ENCODE measurements at places on chromosomes 4 and X.

DNA sequence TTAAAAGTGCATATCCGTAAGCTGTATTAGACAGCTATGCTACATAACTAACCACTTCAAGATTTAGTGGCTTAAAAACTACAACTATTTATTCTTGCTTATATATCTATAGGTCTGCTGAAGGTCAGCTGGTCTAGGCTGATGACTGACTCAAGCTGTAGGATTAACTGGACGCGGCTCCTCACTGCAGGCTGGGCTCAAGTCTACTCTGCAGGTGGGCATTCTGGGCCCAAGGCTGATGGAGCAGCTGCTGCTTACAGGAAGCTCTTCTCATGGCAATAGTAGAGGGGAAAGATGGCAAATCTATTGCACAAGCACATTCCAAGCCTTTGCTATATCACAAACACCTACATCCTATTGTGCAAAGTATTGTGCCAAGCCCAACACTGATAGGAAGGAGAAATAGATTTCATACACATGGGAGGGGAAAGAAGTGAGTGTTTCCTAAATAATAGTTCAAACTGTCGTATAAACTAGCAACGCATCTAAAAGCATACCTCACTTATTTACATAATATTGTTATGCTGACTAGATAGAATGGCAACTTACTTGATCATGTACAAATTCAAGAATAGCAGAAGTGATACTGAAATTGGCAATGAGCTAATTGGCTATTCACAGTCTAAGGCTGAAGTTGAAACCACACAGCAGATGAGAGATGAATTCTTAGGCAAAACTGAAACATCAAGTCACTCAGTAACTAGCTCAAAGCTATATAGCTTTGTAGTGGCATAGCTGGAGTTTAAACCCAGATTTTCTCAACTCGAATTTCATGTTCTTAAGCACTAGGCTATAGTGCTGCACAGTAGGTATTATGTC is 263.8 kb downstream of the NKX6-1 start:
- DNase-seq: no peak

DNA sequence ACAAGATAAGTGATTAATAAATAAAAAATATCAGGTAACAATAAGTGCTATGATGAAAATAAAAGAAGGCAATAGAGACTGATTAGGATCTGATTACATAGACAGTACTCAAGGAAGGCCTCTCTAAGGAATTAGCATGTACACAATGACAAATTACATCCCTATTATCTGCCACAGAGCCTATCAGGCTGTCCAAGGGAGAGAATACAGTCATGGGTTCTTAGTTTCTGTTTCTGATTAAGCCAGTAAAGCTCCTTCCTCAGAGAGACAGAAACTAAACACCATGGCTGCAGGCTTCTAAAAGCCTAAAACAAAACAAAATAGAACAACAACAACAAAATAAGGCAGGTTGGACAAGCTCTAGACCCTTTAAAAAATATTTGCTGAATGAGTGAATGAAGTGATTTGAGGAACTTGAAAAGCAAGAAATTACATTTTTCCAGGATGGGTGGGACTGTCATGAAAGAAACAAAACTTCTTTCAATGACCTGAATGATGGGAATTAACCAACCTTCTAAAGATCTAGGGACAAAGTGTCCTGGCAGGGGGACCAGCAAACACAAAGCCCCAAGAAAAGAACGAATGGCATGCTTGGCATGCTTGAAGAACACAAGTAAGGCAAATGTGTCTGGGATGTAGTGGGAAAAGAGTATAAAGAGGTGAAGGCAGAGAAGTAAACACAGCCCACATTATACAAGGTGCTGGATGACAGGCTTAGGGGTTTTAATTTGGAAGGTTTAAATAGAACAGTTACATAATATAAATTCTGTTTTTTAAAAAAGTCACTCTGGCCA is 44.1 kb downstream of the NAA11 start:
- no peak for DNase-seq

GRCh38 chrX:37803057-37803456 is 23.2 kb downstream of the CYBB start:
- no peak for DNase-seq

DNA sequence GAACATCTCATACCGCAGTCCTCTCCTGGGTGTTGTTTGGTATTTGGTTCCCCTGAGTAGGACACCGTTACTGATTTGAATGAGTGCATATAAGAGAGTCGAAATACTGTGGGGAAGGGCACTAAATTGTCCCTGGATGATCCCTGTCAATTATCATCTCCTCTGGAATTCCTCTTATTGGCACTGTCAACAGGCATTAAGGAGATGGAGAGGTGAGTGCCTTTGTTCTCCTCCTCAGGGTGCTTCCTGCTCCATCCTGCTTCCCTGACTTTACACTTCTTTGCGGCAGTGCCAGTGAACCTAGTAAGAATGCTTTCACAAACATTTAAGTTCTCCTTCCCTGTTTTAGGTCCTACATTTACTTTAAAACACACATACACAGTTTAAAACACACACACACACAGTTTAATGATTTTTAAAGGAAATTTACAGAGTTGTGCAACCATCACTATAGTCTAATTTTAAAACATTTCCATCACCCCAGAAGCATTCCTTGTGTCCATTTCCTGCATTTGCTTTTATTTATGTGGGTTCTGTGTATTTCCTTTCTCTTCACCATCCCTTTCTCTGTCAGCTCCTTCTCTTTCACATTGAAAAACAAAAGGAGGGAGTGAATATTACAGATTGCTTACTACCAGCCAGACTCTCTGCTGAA is 20.9 kb upstream of the ZRSR2 start:
- DNase-seq: no peak

DNA sequence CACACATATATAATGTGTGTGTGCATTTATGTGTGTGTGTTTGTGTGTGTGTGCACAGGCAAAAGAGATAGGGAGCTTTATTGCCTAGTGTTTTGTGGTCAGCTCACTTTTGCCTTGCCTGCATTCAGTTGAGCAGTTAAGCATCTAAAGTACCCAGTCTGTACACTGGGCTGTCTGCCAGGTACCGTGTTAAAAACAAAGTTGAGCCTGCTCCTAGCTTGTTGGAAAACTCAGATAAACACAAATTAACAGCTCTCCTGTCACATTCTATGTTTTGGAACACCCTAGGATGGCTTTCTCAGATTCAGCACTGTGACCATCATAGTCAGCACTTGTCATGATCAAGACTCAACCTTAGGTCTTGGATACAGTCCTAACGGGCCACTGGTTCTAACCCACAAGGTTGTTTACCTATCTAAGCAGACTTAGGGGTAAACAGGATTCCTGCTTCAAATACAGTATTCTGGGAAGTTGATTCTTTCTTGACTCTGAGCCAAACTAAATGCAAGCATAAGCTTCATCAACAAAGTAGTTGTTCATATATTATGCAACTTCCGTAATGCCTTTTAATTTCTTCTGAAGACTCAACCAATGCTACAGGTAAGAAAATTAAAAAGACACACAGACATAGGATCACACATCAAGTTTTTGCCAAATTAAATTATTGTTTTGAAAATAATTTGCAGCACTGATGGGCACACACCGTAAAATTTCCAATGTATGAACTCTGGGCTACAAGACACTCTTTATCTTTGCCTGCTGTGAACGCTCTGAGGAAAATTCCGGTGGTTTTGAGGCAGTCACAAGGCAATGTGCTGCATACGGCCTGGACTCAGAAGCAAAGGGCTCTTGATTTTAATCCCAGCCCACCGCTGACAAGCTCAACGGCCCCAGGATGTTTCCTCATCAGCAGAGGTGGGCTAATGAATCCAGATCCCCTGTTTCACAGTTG is 11.3 kb upstream of the CD99 start:
- DNase-seq: no peak

GRCh38 chrX:109709129-109709631 is 23.9 kb downstream of the ACSL4 start:
- no peak for DNase-seq

- no peak for DNase-seq
These were observed 203.1 kb downstream of the SLC7A11 start for GRCh38 chr4:138039010-138039409.

DNA sequence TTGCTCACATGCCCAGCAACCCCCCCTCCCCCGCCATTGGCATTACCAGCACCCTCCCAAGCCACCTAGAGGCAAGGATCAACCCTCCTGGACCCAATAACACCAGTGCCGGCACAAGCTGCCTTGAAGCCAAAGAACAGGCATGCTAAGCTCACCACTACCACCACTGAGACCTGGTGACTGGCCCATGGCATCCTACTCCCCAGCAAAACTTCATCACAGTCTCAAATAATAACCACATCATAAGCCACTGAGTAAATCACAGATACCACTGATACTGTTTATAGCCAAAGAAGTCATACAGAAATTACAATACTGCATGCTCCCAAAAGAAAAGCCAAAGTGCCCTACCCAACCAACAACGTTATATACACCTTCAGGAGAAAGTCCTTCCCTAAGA is 73.6 kb upstream of the RPL34 start:
- no peak for DNase-seq

All from activated T-helper 1 cell treated with Interleukin-2 at 50 U/mL for 16 hours (primary cell).